ENCODE measurements at places on chromosomes 1 and 21. TPM values are rescaled to one million over a fixed set of nuclear protein-coding genes. Genes with fewer than 3 reads are reported as not detected.

GRCh38 chr1:145845144-145845513 lies 301 bp upstream of the NUDT17 start:
- H3K27ac ChIP-seq = no peak overlapping the region
- no peak overlapping the region for H3K4me3 ChIP-seq
- H3K36me3 ChIP-seq = peaks cover 36% of the 10 kb centered on the region
- H3K27me3 ChIP-seq = no peaks in the 10 kb centered on the region
- peaks cover 8% of the 10 kb centered on the region for H3K4me1 ChIP-seq

GRCh38 chr1:184215274-184215925 lies 163.9 kb downstream of the TSEN15 start:
- no peaks in the 10 kb centered on the region for H3K4me1 ChIP-seq
- H3K36me3 ChIP-seq = no peaks in the 10 kb centered on the region
- no peak for DNase-seq

DNA sequence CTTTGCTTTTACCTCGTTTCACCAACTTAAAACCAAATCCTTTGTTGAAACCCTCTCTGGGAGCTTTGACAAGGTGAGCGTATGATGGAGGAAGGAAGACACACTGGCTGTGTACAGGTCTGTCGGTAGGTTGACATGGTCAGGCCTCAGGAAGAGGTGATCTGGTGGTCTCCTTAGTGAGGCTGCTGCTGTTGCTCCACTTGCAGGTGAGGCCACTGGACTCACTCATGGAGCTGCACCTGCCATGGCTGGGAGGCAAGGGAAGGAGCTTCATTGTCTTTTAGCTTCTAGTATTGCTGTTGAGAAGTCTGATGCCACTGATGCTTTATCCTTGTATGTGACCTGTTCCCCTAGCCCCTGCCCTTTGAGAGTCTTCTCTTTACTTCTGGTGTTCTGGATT lies 35.7 kb downstream of the TENT5C start:
- no peak overlapping the region for H3K4me3 ChIP-seq
- no peaks in the 10 kb centered on the region for H3K27me3 ChIP-seq
- no peak overlapping the region for H3K27ac ChIP-seq

DNA sequence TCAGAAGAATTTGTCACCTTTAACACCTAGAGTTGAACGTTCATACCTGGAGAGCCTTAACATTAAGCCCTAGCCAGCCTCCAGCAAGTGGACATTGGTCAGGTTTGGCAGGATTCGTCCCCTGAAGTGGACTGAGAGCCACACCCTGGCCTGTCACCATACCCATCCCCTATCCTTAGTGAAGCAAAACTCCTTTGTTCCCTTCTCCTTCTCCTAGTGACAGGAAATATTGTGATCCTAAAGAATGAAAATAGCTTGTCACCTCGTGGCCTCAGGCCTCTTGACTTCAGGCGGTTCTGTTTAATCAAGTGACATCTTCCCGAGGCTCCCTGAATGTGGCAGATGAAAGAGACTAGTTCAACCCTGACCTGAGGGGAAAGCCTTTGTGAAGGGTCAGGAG lies 52.3 kb downstream of the UBE4B start:
- DNase-seq = no peak
- no peak overlapping the region for H3K27ac ChIP-seq
- no peaks in the 10 kb centered on the region for H3K27me3 ChIP-seq
- H3K4me1 ChIP-seq = no peaks in the 10 kb centered on the region
- no peak overlapping the region for H3K4me3 ChIP-seq

DNA sequence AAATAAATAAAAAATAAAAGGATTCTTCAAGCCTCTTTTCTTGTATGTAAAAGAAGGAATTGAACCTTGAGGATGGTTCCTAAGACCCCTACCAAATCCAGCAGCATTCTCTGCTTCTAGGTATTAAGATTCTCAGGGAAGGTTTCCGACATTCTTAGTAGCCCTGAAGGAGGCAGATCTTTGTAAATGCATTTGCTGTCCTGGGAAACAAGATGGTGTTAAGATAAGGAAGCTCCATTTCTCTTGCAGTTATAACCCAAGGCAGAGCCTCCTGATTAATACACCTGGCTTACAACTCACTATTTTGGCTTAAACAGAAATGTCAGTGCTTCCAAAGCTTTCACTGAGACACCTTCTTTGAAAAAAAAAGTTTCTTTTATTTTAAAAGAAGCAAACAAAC lies 393.8 kb downstream of the DISC1 start:
- DNase-seq = no peak
- H3K27ac ChIP-seq = no peak overlapping the region
- H3K4me1 ChIP-seq = no peaks in the 10 kb centered on the region
- H3K36me3 ChIP-seq = no peaks in the 10 kb centered on the region

DNA sequence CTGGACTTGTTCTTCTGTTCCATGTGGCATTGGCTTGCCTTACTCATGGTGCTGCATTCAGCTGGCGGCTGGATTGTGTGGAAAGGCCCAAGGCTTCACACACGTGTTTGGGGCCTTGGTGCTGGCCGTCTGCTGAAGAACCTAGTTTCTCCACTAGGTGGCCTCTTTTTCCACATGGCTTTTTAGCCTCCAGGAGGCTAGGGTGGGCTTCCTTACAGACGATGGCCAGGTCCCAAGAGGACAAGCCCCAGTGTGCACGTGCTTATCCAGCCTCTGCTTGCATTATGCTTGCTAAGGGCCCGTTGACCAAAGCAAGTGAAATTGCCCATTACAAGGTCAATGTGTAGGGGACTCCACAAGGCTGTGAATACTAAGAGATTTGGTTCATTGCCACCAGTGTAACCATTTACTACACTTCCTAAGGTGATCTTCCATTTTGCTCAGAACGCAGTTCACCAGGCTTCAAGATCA lies 47.5 kb upstream of the FOXO6 start:
- H3K36me3 ChIP-seq = no peaks in the 10 kb centered on the region
- peaks cover 2% of the 10 kb centered on the region for H3K4me1 ChIP-seq
- no peak overlapping the region for H3K27ac ChIP-seq

DNA sequence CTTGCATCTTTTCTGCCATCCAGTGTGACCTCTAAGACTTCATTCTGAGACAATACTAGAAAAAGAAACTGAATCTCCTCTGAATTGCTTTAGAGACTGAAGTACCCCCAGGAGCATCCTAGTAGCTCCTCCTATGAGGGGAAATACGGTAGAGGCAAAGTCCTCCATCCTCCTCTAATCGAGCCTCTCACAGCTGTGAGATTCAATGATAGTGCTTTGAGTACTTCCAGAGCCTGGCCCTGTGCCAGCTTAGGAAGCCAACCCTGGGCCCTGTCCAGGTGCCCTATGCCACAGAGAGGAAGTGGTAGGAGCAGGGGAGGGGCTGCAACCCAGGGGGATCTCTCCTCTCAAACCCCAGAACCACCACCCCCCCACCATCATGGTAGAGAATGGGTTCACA lies 10.7 kb downstream of the RORC start:
- no peak overlapping the region for H3K27ac ChIP-seq
- H3K36me3 ChIP-seq = no peaks in the 10 kb centered on the region
- H3K27me3 ChIP-seq = peaks cover 16% of the 10 kb centered on the region
- H3K4me3 ChIP-seq = no peak overlapping the region
- peaks cover 4% of the 10 kb centered on the region for H3K4me1 ChIP-seq

DNA sequence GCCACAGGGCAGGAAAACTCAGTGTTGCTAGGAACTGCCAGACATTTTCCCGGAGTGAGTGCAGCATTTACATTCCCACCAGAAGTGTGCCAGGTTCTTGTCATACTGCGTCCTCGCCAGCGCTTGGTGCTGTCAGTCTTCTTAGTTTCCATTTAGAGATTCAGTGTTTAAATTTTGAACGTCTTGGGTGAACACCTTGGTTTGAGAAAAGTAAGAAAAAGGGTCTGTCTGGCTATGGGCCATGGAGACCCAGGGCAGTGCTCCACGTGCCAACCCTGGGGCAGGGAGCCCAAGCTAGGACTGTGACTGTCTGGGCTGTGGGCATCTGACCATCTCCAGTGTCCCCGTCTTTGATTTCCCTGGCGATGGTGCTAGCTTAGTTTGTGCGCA lies 16.0 kb downstream of the IBA57 start:
- no peak overlapping the region for H3K4me3 ChIP-seq
- no peak overlapping the region for H3K27ac ChIP-seq
- peaks cover 6% of the 10 kb centered on the region for H3K36me3 ChIP-seq
- DNase-seq = no peak
- no peaks in the 10 kb centered on the region for H3K27me3 ChIP-seq
- H3K4me1 ChIP-seq = peaks cover 3% of the 10 kb centered on the region

- peak; percentile 26 for DNase-seq
- peak overlapping the region; percentile 94 for H3K4me3 ChIP-seq
- peak overlapping the region; percentile 56 for H3K27ac ChIP-seq
- peaks cover 7% of the 10 kb centered on the region for H3K27me3 ChIP-seq
- peaks cover 7% of the 10 kb centered on the region for H3K4me1 ChIP-seq
Observed at GRCh38 chr1:114345930-114346479, 165.0 kb downstream of the TRIM33 start.

GRCh38 chr1:92219028-92219427 lies 1.3 kb downstream of the C1orf146 start:
- no peak overlapping the region for H3K27ac ChIP-seq
- no peaks in the 10 kb centered on the region for H3K36me3 ChIP-seq
- no peak overlapping the region for H3K4me3 ChIP-seq
- peaks cover 8% of the 10 kb centered on the region for H3K27me3 ChIP-seq
- no peak for DNase-seq

GRCh38 chr21:44347911-44348451 lies 5.4 kb upstream of the TRPM2 start:
- H3K4me1 ChIP-seq = peaks cover 8% of the 10 kb centered on the region
- DNase-seq = no peak
- H3K27me3 ChIP-seq = peaks cover 31% of the 10 kb centered on the region
- H3K27ac ChIP-seq = no peak overlapping the region
- no peak overlapping the region for H3K4me3 ChIP-seq
- no peaks in the 10 kb centered on the region for H3K36me3 ChIP-seq

DNA sequence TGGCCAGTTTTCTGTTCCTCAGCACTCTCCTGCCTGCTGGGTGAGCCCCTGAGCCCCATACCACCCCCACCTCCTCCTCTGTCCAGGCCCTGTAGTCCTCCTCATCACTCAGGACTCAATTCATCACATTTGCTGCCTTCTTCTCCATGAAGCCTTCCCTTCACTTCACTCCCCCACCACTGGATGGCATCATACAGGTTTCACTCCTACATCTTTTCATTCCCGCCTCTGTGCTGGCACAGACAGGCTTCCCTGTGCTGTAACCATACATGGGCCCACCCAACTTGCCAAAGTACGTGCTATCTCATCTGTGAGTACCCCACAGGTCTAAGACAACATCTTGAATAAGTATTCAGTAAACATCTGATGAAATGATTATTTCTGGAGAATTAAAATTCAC lies 56.9 kb downstream of the SLC45A1 start:
- peaks cover 73% of the 10 kb centered on the region for H3K36me3 ChIP-seq
- DNase-seq = no peak
- peak overlapping the region; percentile 33 for H3K27ac ChIP-seq
- H3K27me3 ChIP-seq = no peaks in the 10 kb centered on the region
- no peak overlapping the region for H3K4me3 ChIP-seq
- H3K4me1 ChIP-seq = peaks cover 28% of the 10 kb centered on the region

DNA sequence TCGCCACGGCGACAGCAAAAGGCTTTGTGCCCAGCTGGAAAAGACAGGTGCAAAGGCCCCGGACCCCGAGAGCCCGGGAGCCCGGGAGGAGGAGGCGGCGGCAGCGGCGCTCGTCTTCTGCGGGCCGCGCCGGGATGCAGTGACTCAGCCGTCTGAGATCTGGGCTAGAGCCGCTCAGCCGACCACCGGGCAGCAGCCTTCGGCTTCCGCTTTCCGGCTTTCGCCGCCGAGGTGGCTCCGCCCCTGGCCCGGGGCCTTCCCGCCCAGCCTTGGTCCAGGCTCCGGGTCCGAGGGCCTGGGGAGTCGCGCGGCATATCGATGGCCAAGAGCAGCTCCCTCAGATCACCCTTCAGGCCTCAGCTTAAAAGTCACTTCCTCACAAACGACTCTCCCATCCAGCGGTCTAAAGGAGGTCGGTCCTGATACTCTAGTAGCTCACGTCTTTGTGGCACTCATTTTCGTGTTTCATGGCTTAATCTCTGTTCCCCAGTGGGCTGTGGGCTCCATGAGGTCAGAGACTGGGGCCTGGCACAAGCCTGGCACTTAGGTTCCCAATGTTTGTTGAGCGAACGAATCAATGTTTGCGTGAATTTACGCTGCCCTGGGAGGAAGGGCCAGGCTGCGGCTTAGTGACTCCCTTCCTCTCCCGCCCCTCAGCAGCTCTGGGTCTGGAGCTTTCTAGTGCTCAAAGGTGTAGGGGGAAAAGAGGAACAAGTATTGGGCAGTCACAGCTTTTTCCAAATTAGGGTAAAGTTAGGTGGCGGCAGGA lies at the start of gene PHTF1:
Gene PHTF1, minus strand, starts transcription at position 154 of the 769 bp plus-strand sequence. CDS start 783 bp downstream, outside the sequence.
- H3K27ac ChIP-seq = peak within 1 kb of the TSS; percentile 98

The TCP10L gene
- total RNA-seq = 0.58 TPM

The MATN1 gene
- total RNA-seq = 0.93 TPM

The TIAM1 gene
- total RNA-seq = 0.84 TPM

The C1orf35 gene
- 13.3 TPM for total RNA-seq

The VCAM1 gene
- total RNA-seq = not detected

The GIPC2 gene
- not detected for total RNA-seq
